Esophagus muscularis mucosa (tissue), 4 donors: ENCODE measurements at places on chromosomes 1 and 21. TPM values are rescaled to one million over a fixed set of nuclear protein-coding genes. Genes with fewer than 3 reads are reported as not detected.
A peak's percentile ranks its signal among the peaks of the same experiment; 100 is the strongest.

DNA sequence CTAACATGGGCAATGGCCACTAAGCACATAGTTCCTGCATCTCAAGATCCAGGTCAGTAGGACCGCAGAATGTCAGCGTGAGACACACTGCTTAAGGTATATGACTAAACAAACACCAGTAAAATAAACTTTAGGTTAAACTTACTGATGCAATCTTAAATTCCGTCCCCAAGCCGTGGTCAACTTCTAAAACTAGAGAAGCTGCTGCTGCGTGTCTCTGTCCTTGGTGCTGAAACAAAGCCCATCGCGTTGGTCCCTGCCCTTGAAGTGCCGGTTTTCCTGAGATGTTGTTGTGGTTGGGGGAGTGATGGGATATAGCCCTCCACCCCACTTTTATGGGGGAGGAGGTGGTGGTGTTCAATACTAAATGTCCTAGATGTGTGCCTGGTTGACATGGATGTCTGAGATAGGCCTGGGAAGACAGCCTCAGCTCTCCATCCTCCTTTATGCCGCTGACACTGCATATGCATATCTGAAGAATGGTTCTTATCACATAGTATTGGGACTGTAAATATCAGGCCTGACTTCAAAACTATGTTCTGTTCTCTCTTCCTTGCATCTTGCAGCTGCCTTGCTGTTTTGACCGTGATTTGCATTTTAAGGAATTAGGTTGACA, 72.0 kb upstream of the KCNA3 start:
- DNase-seq = peak; percentile 68

Gene ZNF695
- total RNA-seq = not detected

Gene TNFAIP8L2
- 8.3 TPM for total RNA-seq

GRCh38 chr1:175725684-175726083, 17.7 kb downstream of the TNR start:
- no peak for DNase-seq

DNA sequence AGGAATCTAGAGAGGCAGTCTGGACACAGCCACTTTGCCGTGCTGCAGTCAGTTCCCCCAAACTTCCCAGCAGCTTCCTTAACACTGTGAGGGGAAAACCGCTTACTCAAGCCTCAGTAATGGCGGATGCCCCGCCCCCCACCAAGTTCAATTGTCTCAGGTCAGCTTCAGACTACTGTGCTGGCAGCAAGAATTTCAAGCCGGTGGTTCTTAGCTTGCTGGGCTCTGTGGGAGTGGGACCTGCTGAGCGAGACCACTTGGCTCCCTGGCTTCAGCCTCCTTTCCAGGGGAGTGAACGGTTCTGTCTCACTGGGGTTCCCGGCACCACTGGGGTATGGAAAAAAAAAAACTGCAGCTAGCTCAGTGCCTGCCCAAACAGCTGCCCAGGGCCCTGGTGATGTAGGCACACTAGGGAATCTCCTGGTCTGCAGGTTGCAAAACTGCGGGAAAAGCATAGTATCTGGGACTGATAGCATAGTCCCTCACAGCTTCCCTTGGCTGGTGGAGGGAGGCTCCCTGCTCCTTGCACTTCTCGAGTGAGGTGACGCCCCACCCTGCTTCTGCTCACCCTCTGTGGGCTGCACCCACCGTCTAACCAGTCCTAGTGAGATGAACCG, 23.7 kb upstream of the HFM1 start:
- DNase-seq = no peak

GRCh38 chr1:94433866-94434265, 15.7 kb downstream of the ABCD3 start:
- no peak for DNase-seq

Gene FAM163A
- 0.50 TPM for total RNA-seq

DNA sequence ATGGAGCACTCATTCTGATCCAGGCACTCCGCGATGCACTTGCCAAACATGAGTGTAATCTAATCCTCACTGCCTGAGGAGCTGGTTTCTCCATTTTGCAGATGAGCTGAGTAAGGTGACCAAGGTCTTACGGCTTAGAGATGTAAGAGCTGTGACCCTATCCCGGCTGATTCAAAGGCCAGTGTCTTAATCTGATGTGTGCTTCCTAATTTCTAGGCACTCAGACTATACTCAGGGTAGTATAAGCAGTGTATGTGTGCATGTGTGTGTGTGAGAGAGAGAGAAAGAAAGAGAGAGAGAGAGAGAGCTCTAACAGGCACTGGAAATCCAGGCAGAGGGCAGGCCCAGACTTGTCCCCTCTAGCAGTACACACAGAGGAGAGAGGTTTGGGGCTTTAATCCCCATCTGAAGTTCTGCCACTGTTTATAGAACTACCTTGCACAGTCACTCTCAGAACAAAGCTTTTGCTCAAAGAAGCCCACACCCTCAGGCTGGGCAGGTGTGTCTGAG, 188.2 kb downstream of the ZBTB18 start:
- DNase-seq = no peak

- peak; percentile 64 for DNase-seq
These were observed 164.9 kb downstream of the DYRK1A start for GRCh38 chr21:37531431-37531932.

- no peak for DNase-seq
These were observed 22.1 kb downstream of the UMODL1 start for GRCh38 chr21:42093186-42093585.

- no peak for DNase-seq
These were observed 91.2 kb downstream of the SLC45A1 start for GRCh38 chr1:8409106-8409505.

- DNase-seq = no peak
These were observed 830 bp downstream of the INPP5B start for GRCh38 chr1:37945743-37946702.

- DNase-seq = peak; percentile 94
These were observed 17.6 kb upstream of the CLIC4 start for GRCh38 chr1:24727501-24728216.

DNA sequence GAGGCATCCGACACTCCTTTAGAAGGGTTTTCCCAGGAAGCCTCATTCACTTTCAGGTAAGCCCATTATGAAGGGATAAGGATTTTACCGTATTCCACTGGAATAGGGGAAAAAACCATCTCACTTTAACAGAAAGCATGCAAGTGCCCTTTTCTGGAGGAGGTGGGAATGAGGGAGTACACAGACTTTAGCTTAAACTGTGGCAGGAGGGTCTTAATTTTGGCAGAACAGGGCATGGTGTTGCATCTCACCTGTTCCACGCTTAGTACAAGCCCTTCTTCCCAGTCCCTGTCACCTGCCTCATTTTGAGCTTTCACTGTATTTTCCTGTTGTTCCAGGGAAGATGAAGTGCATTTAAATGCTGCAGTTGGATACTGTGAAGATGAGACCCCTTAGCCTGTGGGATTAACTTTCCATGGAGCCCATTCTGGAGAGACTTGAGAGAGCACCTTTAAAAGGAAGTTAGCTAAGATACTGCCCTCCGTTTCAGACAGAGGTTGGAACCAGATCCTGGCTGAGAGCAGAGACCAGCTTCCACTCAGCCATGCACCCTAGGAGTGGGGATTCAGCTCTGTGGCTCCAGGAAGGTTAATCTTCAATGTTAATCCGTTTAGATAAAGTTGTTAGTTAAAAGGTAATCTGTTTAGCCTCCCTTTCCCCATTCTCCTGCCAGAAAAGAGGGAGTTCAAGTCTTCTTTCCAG, 42.6 kb downstream of the PBX1 start:
- no peak for DNase-seq

GRCh38 chr1:52059321-52059720, 3.2 kb downstream of the BTF3L4 start:
- no peak for DNase-seq

DNA sequence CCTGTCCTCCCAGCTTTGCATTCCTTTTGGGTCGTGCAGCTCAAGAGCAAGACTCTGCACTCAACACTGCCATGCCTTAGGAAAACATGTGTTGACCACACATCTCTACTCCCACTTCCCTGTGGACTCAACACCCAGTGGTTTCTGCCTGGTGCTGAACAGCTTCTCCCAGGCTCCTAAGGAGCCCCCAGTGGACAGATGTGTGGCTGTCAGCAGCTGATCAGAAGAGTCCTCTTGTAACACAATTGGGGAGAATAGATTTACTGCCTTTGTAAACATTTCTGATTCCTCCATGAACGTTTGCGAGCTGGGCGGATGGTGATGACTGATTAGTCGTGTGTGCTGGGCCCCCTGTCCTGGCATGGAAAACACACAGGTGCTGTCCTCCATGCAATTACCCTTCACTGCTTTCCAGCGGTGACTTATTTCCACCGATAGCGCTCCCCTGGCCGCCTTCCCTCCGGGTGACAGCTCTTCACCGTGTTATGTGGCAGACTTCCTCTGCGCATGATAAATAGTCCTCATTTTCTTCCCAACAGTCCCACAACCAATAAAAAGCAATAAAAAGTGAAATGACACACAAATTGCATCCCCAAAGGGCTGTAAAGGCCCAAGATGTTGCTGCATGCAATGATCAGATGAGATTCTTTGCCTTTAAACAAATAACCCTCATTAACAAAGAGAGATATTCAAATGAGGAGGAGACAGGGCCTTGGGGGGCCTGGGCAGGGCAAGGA, 249.4 kb upstream of the AJAP1 start:
- DNase-seq = no peak

DNA sequence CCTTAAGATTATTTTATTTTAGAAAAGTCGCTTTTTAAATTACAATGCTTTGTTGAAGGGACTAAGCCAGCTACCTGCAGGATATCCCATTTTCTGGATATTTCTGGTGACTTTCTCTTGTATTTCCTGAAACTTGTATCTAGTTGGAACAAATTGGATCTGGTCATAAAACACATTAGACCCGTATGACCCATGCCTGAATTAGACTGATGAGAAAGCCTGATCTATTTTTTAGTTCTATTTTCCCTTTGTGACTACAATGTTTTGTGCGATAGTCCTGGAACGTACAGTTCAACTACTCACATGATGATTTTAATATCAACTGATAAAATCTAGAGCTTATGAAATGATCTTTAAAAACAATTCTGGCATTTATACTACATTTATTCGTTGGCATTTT, 151.8 kb downstream of the RHOU start:
- no peak for DNase-seq

DNA sequence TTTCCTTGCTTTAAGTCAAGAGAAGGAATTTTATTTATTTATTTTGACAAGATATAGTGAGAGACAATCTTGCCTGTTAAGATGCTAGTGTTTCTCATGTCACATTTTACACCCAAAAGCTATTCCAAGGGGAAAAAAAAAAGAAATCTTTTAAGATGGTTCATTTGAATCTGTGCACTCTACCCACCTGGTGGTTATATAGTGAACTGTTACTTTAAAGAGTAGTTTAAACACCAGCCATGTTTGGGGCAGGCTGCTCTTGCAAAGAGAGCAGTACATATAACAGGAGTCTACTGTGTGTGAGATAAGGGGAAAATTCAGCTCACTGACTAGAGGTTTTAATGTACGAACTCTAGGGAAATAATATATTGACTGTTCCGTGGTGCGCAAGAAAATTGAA, 3.3 kb upstream of the ELAVL4 start:
- DNase-seq = peak; percentile 26

Gene MARK1
- total RNA-seq = 24.4 TPM

- no peak for DNase-seq
These were observed 540.9 kb upstream of the ADGRL2 start for GRCh38 chr1:81259625-81260411.

DNA sequence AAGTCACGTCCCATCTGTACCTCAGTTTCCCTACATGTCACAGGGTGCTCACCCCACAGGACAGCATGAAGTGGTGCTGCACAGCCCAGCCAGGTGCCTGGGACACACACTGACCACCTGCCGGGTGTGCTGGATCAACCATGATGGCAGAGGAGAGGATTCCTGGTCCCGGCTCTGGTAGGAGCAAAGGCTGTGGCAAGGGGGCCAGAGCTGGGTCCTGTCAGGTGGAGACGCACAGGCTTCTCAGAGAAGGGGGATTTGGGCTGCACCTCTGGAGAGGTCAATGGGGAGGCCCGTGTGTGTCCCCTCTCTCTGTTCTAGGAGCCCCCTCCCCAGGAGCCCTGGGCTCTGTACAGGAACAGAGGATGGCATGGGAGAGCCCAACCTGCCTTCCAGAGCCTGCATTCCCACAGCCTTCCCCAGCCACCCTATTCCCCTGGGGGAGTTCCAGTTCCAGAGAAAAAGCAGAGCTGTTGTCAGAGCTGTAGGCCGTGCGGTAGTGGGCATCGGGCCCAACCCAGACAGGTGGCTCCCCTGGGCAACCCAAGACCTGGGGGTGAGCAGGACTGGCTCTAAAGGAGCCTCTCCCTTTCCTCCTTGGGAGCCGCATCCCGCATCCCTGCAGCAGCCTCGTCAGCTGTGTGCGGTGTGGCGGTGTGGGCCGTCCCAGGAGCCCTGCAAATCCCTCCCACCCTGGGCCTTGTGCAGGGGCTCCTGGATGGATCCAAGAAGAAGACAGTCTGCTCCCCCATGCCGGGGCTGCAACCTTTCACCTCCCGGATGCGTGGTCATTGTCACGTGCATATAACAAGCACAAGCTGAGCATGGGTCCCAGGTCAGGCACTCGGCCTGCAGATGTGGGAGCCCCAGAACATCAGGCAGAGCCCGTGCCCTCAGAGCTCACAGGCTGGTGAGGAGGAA, 2.9 kb upstream of the TFF3 start:
- no peak for DNase-seq

DNA sequence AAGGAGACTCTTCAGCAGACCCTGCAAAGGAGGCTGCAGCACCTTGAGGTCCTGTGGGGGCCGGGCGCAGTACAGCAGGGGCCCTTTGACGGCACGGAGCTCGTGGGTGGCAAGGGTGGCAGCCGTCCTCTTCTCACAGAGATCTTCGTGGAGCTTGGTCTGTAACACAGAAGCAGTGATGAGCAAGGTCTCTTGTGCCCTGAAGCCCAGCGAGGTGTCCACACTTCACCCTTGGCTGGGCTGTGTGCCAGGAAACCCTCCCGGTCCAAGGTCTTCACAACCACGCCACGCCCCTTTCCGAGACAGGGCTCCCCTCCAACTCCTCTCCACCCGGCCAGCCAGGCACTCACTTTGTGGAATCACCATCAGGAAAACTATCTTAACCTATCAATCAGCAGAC, 11.3 kb downstream of the LRRC47 start:
- DNase-seq = no peak

- DNase-seq = no peak
These were observed 192.3 kb upstream of the HMCN1 start for GRCh38 chr1:185541871-185542301.

DNA sequence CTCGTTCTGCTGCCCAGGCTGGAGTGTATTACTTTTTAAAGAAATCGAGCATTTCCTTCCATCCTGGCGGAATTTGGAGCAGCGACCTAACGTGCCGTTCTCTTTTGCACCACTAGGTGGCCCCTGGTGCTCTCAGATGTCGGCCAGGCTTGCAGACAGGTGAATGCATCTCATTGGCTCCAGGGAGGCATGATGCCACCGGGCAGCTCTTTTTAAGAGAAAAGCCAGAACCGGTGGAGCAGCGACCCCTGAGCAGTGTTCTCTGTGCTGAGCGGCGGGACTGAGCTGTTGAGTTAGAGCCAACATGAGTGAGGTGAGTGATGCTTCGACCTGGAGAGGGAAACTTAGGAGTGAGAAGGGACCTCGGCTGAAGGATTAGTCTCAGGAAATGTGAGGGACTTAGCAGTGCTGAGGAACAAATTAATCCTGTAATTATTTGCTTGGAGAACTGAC, at the start of gene PCP4:
TSS of gene PCP4 (plus strand) at position 241 of the 453 bp plus-strand sequence. CDS start at position 305, 64 bp downstream.
- DNase-seq = no peak

- no peak for DNase-seq
These were observed 24.2 kb downstream of the PTPRU start for GRCh38 chr1:29260531-29260930.

Gene FMN2
- 1.3 TPM for total RNA-seq

- DNase-seq = no peak
These were observed 199.6 kb upstream of the C1orf87 start for GRCh38 chr1:60273185-60273584.

- DNase-seq = no peak
These were observed 44.8 kb downstream of the SNX7 start for GRCh38 chr1:98706173-98706843.

Gene THEMIS2
- 29.5 TPM for total RNA-seq
